ENCODE measurements at places on chromosomes 5 and 9.
A peak's percentile ranks its signal among the peaks of the same experiment; 100 is the strongest.

DNA sequence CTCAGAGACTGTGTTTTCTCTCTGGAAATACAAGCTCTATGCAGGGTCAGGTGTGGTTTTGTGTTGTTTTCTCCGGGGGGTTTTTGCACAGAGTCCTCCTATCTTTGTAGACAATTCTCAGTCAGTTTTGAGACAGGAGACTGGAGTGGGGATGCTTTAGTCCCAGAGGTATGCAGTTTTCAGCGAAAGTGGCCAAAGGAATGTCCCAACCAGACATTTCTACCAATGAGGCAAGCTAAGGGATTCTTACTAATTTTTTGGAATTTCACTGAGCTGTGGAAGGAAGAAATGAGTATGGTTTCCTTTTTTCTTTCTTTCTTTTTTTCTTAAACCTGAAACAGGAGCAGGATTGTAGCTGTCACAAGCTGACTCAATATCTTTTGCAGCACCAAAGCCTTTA, 35.3 kb upstream of the PLPP1 start:
- DNase-seq, result no peak

GRCh38 chr9:9963841-9964240, 649.0 kb downstream of the PTPRD start:
- no peak for DNase-seq

DNA sequence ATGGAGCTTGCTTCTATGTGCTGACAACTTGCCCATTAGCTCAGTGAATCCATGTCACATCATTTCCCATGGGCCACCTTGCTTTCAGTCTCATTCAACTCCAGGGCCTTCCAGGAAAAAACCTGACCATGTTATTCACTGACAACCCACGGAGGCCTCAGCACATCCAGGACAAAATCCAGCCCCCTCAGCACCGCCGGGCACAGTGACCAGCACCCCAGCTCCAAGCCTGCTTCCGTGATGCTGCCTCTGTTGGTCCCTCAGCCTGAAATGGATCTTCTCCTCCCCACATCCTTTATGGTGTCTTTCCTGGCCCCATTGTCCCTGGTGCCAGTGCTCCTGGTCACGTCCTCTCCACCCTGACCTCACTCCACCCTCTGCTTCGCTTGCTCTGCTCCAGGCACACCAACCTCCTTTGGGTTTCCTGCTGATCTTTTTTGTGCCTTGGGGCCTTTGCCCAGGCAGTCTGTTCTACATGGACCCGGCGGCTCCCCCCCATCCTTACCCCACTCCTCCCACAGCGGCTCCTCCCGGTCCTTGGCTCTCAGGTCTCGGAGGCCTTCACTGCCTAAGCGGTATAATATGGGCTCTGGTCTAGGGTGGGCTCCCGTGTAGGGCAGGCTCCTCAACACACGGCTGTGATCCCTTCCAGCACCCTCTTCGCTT, 25.0 kb downstream of the ANKS6 start:
- no peak for DNase-seq

DNA sequence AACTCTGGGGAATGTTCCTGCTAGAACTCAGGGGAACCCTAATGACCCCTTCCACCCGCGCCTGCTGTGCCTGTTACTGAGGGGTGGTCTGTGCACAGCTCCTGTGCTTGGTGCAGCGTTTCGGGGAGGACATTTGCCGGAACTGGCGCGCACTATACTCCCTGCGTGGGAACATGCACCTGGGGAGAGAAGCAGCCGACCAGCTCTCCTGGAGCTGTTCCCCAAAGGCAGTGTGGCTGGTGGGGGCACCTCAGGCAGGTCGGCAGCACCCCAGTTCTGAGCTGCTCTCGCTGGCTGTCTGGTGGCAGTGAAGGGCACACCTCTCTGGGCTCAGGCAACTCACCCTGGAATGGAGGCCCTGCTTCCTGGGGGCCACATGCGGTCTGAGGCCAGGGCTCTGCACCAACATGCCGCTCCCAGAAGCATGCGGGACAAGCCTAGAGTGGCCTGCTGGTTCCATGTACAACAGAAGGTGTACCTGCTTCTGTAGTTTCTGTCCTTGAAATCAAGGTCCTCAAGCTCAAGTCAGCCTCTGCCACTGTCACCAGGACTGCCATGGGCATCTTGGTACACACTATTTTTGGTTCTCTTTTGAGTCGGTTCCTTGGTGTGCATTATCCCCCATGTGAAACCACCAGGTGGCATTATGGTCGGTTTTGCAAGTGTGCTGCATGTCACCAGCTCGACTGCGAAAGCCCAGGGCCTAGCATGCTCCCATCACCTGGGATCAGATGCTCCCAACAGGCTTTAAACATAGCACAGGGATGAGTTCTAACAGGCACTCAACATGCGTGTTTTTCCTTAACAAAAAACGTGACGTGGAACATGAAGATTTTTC, 7.8 kb upstream of the MRNIP start:
- peak; percentile 29 for DNase-seq
